HS-5 (cell line): ENCODE measurements at places on chromosomes 11 and 22.

DNA sequence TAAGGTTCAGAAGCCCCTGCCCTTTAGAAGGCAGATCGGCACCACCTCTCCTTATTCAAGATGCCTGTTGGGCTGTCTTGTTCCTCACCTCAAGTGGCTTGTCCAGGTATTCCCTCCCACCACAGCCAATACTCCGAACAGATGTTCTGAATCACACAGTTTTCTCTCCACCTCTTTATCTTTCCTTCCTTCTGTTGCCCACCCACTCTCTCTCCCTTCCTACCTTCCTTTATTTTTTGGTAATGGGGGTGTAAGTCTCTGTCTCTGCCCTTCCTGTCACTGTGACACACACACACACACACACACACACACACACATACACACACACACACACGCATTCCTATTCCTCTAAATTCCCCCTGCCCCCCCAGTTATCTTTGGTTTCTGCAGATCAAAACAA, 8.4 kb downstream of the BEST1 start:
- no peak for DNase-seq

DNA sequence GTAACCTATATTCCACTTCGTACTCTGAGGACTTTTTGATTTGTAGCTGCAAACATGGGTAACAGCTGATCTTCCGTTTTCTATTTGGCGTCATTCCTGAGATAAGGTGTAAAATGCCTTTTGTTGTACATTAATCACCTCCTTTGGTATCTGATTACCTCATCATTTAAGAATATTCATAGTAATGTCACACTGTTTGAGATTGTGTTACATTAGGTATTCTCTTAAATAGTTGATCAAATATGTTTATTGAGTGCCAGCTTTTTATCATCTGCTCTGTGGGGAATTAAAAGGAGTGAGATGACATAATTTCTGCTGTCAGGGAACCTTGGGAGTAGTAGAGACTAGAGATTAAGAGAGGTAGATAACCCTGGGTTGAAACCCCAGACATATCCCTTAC, 5.9 kb downstream of the NCAM1 start:
- no peak for DNase-seq

DNA sequence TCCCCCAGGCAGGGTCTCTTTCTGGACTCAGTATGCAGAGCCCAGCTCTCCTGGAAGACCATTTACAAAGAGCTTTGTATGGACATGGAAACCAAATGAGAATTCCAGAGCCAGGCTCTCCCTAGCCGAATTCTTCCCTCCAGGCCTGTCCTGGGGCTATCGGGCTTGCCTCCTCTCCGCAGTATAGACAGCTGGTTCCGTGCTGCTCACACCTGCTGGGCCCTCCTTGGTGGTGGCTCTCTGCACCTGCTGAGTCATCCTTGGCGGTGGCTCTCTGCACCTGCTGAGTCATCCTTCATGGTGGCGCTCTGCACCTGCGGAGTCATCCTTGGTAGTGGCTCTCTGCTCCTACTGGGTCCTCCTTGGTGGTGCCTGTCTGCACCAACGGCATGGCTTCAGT, 743.5 kb downstream of the BRD1 start:
- DNase-seq, result no peak

DNA sequence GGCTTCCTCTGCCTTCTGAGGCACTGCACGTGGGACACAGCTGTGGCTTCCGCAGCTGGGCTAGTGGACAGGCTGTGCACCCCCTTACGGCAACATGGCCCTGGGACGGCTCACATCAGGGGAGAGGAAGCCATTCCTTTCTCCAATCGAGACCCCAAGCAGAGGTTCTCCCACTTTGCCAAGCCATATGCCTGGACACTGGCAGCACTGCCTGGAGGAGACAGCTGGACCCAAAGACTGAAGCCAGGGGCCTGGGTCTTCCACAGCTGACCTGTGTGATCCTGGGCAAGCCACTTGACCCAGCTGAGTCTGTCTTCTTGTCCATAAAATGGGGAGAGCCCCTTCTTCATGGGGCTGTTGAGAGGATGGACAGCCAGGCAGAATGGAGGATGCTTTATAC, 65.4 kb downstream of the SHISAL1 start:
- DNase-seq, result no peak

DNA sequence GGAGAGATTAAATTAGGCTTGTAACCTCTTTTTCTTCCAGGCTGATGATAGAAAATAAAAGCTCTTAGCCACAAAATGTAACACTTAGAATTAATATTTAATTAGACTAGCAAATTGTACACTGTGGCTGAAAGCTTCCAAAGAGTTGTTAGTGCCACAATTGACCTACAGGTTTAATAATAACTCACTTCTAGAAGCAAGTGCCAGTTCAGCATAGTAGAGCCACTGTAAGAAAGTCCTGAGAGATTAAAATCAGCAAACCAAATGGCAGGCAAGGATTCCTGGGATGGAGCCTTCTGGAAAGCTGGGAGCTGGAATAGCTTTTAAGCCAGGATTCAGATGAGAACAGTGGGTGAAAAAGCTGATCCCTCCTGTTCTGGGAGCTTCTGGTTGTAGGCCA, 131.0 kb downstream of the ELP4 start:
- DNase-seq, result no peak
